ENCODE measurements at places on chromosomes 3 and 15.

- peak; percentile 91 for DNase-seq
These were observed 6.4 kb downstream of the STRA6 start for GRCh38 chr15:74196175-74196574.

DNA sequence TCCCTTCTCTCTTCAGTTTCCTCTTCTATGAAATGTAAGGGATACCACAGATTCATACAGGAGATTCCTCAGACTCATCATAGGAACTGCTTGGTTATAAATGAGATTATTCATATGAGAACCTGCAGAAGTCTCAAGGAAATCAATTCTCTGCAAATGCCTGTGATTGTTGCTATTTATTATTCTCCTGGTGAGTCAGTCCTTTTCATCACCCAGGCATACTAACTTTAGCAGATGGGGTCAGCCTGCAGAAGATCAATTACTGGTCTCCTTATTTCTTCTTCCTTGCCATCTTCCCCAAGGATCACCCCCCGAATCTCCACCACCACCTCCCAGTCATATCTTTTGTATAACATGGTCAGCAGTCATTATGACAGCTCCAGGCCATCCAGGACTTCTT is 53.8 kb upstream of the DCP1A start:
- peak; percentile 9 for DNase-seq

- DNase-seq = no peak
These were observed 87.7 kb downstream of the KCNAB1 start for GRCh38 chr3:156207802-156208685.

DNA sequence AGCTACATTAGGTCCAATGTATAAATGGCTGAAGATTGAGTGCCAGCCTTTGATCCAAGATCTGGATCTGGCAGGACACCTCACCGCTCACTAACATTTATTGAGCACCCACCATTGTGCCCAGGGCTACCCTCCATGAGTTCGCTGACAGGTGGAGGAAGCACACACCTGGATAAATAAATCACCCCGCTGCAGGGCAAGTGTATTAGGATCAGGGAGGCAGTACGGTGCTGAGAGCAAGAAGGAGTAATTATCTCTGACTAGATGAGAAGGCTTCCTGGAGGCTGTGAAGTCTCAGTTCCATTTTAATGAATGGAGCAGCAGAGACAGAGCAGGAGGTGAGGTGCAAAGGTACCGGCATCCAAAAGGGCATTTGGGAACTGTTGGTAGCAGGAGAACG is 104.1 kb downstream of the LIPC start:
- DNase-seq = no peak

GRCh38 chr15:62320259-62320658 is 155.2 kb upstream of the C2CD4B start:
- no peak for DNase-seq

DNA sequence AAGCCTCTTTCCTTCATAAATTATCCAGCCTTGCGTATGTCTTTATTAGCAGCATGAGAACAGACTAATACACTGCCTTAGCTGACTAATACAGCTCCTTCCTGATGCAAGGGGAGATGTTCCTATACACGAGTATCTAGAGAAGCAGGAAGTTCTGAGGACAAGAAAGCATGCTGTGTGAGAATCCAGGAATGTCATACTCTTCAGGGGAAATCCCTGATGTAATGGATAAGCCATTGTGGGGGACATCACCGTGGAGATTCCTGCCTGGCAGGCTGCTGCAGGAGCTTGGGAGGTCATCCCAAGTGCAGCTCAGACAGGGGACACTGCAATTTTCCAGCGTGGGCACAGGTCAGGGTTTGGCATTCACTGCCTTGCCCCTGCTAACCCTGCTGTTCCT is 476.9 kb downstream of the NR2F2 start:
- peak; percentile 98 for DNase-seq

- no peak for DNase-seq
These were observed 54.6 kb downstream of the DAPK2 start for GRCh38 chr15:63991706-63992105.

DNA sequence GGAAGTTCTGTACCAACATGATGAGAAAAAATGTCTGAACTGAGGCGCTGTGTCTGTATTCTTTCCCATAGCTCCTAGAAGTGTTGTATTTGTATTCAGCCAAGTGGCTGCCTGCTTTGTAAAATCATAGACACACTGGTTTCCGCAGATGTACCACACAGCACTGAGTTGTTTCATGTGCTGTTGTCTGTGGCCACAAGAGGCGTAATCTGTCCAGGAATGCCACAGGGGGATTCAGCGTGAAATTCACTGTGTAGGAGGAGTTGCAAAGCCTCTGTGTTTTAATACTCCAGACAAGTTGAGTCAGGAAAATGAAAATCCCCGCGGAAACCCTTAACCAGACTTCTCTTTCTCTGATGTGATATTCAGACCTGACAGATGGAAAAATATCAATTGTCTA is 462.2 kb downstream of the NSUN3 start:
- peak; percentile 5 for DNase-seq
